WTC11 (cell line): ENCODE measurements at places on chromosomes 11 and 22.

DNA sequence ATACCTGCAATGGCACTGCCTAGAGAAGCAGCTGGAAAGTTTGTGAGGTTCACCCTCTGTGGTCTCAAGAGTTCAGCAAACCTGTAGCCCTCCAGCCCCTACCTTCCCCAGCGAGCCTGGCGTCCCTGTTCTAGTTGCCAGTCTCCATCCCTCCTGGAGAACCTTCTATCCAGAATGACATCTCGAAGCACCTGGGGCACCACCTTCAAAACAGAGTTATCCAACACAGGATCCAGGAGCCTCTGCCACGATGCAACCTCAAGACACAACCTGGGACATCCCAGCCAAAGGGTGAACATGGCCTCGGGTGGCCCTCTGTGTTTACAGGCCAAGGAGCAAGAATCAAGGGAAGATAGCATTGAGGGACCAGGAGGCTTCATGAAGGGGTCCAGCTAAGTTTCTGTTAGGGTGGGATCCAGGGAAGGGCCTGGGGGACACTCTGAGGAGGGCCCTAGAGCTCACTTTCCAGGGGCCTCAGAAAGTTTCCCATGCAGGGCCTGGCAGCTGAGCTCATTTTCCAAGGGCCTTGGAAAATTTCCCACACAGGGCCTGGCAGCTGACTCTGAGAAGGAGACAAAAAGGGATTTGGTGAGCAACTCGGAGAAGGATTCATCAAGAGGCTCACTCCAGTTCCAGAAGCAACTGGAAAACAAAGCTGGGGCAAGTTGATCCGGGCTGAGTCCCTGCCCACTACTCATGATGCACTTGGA lies 36.9 kb upstream of the SYT13 start:
- DNase-seq: no peak

GRCh38 chr11:122578171-122578825 lies 77.2 kb upstream of the UBASH3B start:
- no peak for DNase-seq

DNA sequence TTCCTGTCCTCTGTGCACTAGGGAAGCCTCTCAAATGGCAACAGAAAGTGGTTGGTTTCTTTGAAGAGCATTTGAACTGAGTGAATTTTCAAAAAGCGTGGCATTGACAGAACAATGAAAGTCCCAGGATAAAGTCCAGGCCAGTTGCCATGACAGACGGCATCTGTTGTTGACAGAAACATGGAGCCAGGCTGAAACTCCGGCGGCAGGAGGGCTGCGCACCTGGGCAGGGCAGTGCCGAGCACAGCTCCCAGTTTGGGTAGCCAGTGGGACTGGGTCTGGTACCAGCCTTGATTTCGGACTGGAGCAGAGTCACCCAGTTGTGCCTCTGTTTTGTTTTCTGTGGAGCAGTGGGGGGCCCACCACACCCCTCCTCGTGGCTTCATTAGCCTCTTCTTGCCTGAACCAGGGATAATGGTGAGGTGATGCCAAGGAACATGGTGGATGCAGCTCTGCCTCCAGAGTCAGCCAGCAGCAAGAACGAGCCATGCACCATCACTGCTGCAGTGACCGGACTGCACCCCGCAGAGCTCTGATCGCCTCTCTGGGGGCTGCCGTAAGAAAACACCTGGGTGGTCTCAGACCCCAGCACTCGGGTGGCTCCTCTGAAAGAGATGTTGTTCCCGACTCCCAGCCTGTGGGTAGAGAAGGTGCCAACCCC lies 9.8 kb upstream of the SEPTIN5 start:
- DNase-seq: peak; percentile 12

GRCh38 chr11:73614591-73614990 lies 16.7 kb upstream of the FAM168A start:
- DNase-seq: no peak

DNA sequence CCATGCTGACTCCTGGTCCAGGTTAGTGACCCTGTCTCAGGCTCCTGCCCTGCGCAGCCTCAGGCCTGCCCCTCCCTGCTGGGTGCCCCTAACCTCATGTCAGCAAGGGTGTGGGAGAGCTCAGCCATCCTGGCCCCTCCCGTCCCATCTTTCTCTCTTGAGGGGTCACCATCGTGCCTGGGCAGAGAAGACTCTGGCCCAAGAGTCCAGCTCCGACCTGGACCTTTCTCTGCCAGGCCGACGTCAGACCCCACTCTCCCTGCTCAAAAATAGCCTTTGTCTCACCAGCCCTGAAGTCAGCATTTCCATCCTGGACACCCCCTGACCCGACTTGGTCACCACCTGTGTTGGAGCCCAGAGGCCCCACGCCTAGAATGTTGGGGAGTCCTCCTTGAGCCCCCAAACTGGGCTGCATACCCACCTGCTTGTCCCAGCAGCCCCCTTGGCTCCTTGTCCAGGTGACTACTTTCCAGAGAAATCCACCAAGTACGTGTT lies 4.9 kb downstream of the SCGB1C1 start:
- DNase-seq: no peak

- no peak for DNase-seq
Observed at GRCh38 chr22:49973018-49973961, 12.7 kb downstream of the PIM3 start.

GRCh38 chr22:32515084-32515483 lies 40.5 kb downstream of the FBXO7 start:
- DNase-seq: no peak

GRCh38 chr11:73003088-73003487 lies 139.0 kb downstream of the FCHSD2 start:
- DNase-seq: no peak

- peak; percentile 90 for DNase-seq
Observed at GRCh38 chr11:70176940-70177689, 26.0 kb upstream of the FADD start.

DNA sequence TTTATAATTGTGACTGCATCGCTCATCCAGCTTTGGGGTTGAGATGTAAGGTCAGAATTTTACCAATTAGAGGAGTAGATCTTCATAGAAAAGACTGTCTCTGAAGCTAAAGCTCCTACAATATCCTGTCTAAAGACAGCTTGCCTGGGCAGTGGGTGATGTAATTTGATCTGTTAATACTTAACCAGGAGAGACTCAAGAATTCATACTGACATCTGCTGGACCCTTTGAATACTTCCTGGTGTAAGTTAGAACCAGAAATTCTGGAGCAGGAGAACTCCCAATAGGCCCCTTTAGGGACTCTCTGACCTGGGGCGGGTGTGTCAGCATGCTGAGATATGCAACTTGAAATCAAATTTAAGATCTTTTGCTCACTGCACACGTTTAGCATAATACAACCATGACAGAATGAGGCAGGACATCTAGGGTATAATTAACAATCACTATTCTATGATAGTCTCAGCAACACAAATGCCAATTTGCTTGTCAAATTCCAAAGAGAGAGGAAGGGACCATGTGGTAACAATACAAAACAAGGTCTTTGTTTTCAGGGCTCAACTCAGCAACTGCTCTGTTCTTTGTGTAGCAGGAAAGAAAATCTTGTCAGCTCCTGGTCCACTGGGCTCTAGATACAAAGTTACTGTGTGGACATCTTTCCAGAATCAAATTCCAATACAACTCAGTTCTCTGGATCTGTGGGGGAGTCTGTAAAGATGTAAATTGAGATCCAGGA lies 143.9 kb downstream of the INSC start:
- no peak for DNase-seq

DNA sequence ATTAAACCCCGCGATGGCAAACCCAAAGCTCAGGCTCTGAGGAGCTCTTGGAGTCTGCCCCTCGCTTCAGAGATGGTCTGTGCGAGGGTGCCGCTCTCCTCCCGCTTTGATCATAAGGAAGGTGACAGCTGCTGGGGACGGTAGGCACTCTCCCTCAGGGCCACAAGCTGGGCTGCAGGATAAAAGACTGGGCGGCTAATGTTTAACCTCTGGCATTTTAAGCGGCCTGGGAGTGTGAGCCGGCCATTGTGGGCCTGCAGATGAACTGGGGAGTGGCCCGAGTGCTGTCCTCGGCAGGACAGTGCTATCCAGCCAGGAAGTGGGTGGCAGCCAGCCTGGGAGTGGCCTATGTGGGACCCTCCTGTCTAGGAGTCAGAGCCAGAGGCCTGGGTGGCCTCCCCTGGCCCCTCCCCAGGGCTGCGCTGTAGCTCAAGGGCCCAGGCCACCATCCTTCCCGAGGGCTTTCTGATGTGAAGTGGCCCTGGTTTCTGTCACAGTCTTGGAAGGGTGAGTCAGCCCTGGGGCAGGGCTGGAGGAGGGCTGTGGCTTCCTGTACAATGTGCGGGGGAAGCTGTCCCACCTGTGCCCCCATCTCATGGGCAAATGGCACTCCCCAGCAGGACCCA lies 58.7 kb upstream of the PRODH start:
- DNase-seq: no peak

- no peak for DNase-seq
Observed at GRCh38 chr11:84724256-84724655, 902.9 kb downstream of the DLG2 start.

- peak; percentile 86 for DNase-seq
Observed at GRCh38 chr22:41512421-41513194, 31.7 kb downstream of the POLR3H start.

DNA sequence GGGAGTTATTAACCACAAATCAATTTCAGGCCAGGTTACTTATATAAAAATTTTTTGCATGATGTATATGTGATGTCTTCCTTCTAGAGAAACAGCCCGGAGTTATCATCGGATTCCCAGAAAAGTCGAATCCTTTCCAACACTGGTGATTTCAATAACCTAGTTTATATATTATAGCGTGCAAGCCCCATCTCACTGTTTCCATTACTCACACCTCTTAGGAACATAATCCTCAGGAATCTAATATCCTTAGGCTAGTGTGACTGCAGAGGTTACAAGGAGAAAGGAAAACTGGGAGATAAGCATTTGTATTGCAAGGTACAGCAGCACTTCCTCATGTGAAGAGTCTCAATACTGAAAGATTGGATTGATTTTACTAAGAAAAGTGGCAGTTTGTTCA lies 20.3 kb downstream of the ARHGAP20 start:
- DNase-seq: no peak

DNA sequence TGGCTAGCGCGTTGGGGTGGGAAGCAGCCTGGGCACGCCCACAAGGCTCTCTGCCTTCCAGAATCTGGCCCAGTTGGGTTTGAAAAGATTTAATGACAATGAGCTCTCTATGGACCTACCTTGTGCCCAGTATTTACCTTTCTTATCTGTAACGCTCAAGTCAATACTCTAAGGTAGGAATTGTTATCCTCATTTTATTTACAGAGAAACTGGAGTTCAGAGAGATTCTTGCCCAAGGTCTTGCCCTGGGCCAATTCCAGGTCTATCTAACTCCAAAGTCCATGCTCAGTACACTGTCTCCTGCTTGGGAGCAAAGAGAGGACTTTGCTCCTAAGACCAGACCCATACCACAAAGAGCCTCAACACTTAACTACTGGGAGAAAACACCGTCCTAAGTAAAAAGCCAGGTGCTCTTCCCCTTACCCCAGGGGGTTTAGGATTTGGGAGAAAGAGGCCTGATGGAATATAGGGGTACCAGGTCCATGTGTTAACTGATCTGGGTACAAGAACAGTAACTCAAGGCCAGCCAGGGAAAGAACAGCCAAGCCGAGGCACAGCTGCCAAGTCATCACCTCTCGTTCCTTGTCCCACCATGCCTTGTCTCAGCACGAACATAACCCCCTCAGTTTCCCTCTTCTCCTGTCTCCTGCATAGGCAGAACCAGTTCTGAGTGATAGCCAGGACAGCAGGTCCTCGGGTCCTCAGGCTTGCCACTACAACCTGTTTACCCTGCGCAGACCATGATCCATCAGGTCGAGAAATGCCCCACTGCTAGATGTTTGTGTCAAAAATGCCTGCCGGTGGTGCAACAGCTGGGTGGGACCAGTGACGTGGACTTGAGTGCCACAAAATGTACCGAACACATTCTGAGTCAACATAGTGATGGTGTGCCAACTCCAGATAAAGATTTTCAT lies 14.6 kb downstream of the APOA4 start:
- no peak for DNase-seq

GRCh38 chr22:47474895-47475294 lies 712.4 kb downstream of the TBC1D22A start:
- no peak for DNase-seq

DNA sequence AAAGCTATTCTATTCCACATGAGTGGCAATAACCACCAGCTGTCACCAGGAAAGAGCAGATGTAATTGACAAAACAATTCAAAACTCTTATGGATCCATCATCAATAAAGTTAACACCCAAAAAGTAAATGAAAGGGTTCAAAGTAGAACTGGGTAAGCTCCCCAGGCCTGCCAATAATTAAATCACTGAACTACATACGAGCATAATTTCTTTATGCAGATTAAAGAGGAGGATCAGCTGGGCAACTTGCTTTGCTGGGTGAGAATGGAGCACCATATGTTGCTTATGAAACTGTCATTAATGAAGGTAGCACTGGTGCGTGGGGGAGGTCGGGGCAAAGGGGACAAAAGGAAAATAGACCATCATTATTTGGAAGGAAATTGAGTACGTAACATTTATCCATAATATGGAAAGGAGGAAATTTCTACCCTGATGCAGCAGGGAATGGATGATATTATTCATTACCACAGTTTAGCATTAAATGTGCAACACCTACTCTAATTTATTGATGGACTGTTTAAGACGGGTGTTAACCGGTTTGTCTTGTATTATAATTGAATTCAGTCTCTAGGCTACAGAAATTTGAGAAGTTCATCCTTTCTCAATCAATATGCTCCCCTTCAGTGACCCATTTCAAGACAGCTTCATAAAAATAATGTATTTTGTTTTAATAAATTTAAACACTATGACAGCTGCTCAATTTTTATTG lies 315.9 kb downstream of the CADM1 start:
- DNase-seq: no peak

DNA sequence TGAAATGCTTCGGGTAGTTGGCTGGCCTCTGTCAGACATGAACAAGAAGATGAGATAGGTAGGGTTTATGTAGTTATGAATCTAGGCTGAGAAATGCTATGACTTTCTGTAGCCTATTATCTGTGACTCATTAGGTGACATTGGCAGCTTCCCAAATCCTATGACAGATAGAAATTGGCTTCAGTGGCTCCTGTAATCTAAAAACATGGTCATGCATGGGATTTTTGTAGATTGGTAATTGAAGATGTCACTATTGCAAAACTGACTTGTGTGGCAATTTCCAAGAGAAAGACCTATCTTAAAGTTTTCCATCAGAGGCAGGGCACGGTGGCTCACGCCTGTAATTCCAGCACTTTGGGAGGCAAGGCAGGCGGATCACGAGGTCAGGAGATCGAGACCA lies 29.4 kb upstream of the GRIK4 start:
- no peak for DNase-seq

DNA sequence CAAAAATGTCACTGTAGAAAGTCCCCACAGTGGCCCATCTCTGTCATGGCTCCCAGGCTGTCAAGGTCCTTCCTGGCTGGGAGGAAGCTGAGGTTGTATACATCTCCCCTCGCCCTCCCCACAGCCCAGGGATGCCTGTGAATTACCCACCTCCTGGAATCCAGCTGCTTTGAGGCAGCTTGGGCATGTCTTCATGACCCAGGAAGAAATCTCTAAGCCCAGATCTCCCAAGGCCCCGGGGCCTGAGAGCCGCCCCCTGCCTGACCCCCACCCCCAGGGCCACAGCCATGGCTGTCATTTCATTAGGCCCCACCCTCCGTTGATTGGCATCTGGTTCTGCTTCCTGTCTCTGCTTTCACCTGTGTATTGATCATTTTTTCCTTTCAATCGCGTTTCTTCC lies 207.5 kb downstream of the TBC1D22A start:
- no peak for DNase-seq

- DNase-seq: no peak
Observed at GRCh38 chr22:33400061-33400840, 342.1 kb upstream of the SYN3 start.
